ENCODE measurements at places on chromosomes 5 and 9.

DNA sequence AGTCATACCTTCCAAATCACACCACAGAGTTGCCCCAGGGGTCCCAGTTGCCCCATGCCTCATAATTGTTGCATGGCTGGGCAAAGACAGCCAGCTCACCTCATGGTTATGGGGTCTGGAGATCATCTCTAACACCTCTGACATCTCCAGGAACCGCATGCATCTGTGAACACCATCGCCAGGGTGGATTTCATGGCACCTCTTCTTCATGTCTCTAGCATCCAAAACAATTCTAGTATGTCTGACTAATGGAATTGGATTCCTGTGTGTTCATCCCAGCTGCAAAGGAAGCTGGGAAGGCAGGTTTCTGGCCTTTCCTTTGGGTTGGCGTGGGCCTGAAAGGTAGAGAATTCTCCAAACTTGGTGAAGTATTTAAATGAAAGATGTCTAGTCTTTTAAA is 122.3 kb upstream of the ABCA1 start:
- no peak for DNase-seq

DNA sequence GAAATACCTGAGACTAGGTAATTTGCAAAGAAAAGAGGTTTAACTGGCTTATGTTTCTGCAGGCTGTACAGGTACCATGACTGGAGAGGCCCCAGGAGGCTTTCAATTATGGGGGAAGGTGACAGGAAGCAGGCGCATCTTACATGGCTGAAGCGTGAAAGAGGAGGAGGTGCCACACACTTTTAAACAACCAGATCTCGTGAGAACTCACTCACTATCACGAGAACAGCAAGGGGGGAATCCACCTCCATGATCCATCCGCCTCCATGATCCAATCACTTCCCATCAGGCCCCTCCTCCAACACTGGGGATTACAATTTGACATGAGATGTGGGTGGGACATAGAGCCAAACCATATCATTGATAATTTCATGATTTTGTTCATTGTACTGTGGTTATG is 2.5 kb upstream of the MED27 start:
- DNase-seq = no peak

- DNase-seq = no peak
Measured at GRCh38 chr5:18299166-18299565, 664.9 kb downstream of the TAF11L14 start.

- no peak for DNase-seq
Measured at GRCh38 chr5:71454913-71455312, 538 bp upstream of the BDP1 start.

DNA sequence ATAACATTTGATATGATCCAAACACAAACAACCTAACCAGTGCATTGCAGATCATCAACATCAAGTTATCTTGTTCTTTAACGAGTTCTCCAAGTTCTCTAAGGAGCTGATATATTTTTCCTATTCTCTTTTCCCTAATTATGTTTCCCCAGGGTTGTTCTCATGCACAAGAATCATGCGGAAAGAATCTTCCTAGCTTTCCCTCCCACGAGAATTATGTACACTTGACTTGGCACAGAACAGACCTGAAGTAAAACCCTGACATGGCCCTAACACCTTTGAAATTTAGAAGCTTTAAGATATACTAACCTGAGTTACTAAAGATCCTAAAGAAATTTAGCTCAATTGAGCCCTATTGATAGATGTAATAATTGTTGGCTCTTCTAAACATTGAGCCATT is 110.7 kb upstream of the FST start:
- no peak for DNase-seq

DNA sequence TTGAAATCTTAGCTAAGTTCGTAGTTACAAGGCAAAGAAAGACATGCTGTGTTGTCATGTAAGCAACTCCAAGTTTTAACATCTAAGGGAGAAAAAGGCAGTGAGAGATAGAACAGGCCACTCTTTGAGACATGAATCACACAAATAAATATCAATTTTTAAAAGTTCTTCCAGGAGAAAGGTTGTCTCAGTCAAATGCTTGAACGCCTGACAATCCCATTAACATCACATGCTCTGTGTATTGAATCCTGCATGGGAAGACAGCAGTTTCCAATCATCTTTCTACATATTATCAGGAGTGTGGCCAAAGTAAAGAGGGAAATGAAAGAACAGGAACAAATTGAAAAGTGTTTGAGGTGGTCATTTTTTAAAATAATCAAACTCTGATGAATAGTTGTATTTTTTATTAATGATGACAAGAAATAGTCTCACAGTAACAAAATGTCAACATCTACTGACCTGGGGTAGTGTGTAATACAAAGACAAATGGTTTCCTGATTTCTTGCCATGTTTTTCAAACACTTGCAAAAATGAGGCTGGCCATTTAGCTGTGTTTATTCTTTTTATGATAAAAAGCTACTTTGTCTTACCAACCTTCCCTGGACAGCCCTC is 6.4 kb upstream of the C6 start:
- no peak for DNase-seq

DNA sequence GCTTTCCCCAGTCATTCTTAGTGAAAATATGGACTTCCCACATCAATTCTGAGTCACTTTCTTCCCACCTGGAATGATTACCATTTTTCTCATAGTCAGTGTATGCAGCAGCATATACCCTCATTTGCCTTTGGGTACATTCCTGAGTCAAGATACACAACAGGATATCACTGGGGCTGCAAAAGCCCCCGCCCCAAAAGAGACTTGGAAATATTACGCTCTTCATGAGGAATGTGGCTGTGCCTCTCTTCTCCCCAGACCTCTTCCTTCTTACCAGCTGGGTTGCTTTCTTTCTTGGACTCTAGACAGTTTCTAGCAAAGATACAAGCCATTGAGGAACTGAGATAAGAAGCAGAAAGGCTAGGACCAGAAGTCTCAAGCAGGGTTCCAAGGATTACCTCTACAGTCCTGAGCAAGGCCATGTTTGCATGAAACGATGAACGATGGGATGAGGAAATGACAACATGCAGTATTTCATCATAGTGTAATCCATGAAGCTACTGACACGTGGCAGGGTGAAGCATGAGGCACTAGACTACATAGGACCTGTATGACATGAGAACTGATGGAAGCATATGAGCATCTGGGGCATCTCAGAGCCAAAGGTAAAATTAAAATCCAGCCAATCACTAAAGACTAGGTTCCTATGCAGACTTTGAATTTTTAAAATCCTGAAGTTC is 218.1 kb downstream of the RAB3C start:
- no peak for DNase-seq

DNA sequence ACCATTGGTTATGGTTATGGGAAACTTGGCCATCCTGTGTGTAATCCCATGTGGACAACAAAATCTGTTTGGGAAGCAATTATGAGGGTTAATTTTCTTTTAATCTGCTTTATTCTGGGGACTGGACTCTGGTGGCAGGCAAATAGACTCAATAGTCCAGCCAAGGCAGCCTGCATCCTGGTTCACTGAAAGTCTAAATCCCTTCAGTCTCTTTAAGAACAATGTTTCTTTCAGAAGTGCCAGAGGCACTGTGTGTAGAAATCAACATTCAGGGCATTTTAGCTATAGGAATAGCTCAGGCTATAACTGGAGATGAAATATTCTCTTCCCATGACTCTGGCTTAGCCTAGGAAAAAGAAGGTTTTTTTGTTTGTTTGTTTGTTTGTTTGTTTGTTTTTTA is 118.0 kb downstream of the SPATA31D1 start:
- no peak for DNase-seq

DNA sequence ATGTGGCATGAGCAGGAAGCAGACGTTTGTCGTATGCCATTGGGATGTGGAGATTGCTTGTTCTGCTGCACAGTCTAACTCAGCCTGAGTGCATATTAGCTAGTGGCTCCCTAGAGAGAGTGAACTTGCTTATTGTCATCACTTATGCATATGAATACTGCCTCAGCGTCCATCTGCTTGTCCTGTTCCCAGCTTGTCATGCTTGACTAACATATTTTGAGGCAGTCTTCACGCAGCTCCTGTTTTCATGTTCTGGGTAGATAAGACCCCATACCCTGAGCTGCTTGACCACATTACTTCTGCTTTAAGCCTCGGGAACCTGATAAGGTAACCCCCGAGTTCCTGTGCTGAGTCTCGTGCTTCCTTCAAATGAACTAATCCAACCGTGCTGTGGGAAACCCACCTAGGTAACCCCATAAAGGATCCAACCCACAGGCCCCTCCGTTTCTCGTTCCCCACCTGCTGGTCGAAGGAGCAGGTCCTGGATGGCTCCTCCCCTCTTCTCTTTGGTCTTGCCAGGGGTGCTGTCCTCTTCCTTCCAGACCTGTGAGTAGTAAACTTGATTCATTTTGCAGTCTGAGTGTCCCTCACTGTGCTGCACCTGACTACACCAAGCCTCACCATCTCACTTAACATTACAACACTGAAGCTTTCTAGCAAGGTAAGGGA is 25.0 kb downstream of the ANKRD33B start:
- DNase-seq = no peak

DNA sequence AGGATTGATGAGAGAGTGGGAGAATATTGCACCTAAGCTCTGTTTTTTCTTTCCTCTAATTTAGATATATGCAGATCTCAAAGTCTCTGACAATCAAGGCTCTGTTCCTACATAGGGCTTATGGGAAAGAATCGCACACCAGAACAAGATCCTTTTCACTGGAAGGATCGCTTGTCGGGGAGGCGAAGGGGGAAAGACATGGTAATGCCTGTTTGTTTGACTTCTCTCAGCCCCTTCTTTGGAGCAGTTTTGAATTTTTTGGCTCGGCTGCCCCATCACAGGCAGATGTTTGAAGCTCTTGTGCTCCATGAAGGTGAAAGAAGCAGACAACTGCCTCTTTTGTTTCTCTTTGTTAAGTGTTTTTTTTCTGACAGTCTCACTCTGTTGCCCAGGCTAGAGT is 599.9 kb upstream of the ZNF608 start:
- no peak for DNase-seq

DNA sequence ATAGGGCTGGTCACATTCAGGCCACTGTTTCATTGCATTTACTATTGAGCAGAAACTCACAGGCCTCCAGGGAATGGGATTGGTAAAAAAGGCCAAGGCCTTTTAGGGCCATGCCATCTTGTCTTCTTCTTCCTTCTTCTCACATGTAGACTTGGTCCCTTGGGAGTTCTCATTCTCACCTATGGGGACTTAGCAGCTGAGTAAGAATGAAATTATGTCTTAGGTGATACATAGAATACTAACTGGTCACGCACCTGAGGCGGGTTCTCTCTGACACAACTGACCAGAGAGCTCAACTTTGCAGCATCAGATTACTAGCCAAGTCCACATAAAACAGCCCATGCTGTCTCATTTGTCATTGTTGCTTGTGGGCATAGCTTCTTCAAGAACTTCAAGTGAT is 641.8 kb downstream of the EFNA5 start:
- no peak for DNase-seq

DNA sequence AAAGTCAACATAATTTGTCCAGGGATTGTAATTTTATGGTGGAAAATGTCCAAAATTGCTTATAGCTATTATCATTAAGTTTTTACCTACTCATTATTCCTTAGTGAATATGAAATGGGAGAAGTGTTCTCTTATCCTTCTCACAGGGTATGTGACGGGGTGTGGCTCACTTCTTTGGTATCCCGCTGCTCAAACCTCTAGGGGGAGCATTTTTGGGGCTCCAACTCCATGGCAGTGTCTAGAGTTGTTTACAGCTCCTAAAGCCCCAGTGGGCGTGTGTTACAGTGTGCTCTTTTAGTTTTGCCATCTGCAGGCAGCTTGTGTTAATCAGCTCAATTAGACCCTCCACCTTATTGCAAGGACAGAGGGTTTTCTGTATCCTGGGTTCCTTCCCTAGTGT is 89.4 kb downstream of the CDKN2A start:
- no peak for DNase-seq
